Stimulated activated CD4-positive, alpha-beta T cell treated with anti-CD3 and anti-CD28 coated beads, Interleukin-12 subunit alpha, Interleukin-12 subunit beta, amount 100 ng/mL, for 48 hours (primary cell): ENCODE measurements at places on chromosomes 11 and 22.

GRCh38 chr11:30863209-30863608, 277.1 kb upstream of the MPPED2 start:
- no peak for DNase-seq

- peak; percentile 22 for DNase-seq
Measured at GRCh38 chr22:32723643-32724042, 77.9 kb upstream of the TIMP3 start.

DNA sequence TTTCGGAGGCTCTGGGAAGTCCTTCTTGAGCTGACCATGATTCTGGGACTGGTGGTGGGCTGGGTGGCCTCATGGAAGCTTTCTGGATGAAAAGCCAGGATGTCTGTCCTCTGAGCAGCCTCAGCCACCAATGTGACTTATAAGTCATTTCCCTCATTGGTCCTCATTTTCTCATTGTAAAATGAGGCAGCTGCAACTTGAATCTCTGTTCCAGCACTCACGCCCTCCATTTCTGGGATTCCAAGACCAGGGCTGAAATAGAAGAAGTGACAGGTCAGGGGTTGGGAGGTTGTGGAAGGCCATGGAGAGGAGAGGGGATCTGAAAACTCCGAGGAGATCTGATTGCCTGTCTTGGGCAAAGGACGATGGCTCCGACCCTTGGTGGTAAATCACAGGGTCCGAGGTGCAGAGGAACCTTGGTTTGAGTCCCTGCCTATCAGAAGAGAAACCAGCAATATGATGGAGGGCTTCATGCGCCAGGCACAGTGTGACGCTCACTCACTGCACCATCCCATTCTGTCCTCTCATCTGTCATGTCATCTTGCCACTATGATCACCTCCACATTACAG, 38.3 kb downstream of the TSPAN18 start:
- DNase-seq = no peak

GRCh38 chr11:64759722-64760719, at the start of gene PYGM:
PYGM (minus strand) TSS chr11:64759974; CDS start chr11:64759898, 76 bp downstream.
- no peak for DNase-seq

DNA sequence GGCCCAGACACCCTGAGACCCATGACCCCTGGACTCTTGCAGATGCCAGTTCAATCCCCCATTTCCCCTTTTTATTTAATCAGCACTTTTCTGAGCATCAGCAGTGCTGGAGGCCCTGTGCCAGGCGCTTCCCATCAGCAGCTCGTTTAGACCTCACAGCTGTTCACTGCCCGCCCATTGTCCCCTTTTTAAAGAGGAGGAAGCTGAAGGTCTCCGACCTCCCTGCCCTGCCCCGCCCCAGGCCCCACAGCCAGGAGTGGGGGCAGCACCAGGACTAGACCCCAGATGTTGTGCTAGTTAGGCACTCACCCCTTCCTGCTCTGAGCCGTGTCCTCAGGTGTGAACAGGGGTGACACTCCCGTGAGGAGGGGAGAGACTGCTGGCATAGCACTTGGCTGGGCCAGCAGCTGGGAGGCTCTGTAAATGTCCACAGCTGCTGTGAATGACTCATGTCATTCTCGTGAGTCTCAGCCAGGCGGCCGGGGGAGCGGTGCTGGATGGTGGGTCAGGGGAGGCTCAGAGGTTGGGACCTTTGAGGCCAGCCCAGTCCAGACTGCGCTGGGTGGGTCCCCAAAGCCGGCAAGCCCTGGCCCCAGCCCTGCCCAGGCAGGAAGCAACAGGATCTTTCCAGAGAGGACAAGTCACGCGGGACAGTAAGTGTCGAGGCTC, 19.9 kb downstream of the EMID1 start:
- DNase-seq = no peak

- DNase-seq = no peak
Measured at GRCh38 chr22:19984851-19985811, 31.5 kb downstream of the ARVCF start.

DNA sequence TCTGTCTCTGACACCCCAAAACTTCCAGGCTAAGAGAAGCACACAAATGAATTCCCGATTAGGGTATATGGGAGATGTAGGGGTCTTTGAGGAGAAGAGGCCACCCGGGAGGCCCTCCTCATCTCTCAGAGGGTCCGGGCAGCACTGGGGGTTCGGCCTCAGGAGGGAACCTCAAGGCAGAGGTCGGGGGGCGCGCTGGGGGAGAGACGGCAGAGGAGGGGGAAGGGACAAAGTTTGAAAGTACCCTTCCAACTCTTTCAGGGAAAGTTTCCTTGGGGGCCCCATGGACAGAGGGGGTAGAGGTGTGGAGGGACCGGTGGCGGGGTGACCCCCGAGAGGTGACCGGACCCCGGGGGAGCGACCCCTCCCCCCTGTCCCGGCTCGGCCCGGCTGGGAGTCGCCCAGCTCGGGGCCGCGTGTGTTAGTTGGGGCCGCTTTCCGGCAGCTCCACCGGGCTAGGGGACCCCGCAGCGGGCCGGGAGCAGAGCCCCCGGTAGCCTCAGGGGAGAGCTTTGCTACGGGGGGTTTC, 3.3 kb upstream of the GCAT start:
- no peak for DNase-seq

GRCh38 chr22:36900225-36900624, 13.2 kb upstream of the CSF2RB start:
- DNase-seq = no peak

DNA sequence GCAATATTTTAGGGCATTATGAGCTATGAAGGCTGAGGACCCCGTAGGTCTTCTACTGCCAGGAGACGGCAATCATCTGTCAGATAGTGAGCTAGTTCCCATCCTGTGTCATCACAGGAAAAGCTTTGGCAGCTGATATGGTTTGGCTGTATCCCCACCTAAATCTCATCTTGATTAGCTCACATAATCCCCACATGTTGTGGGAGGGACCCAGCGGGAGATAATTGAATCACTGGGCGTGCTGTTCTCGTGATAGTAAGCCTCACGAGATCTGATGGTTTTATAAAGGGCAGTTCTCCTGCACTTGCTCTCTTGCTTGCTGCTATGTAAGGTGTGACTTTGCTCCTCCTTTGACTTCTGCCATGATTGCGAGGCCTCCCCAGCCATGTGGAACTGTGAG, 18.1 kb downstream of the CSRP3 start:
- DNase-seq = no peak

DNA sequence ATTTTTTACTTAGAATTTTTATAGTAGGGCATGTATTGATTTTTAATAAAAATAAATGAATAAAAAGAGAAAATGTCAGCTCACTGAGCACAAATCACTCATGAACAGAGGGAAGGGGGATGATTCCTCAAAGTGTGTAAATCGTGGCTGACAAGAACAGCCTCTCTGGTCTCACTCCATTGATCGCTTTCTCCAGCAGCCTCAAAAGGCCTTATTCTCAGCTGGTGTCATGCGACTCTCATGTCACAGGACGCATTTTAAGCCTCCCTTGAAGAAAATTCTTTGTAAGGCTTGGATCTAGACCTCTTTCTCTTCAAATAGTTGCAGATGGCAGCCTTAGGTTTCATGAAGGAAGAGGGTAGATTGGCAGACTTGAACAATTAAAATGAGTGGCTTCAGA, 33.9 kb upstream of the SLC5A12 start:
- no peak for DNase-seq

GRCh38 chr11:123304828-123305466, 109.9 kb upstream of the CLMP start:
- no peak for DNase-seq

GRCh38 chr11:22474616-22475015, 136.4 kb downstream of the SLC17A6 start:
- DNase-seq = no peak

GRCh38 chr11:131579932-131580387, 209.5 kb downstream of the NTM start:
- DNase-seq = no peak

DNA sequence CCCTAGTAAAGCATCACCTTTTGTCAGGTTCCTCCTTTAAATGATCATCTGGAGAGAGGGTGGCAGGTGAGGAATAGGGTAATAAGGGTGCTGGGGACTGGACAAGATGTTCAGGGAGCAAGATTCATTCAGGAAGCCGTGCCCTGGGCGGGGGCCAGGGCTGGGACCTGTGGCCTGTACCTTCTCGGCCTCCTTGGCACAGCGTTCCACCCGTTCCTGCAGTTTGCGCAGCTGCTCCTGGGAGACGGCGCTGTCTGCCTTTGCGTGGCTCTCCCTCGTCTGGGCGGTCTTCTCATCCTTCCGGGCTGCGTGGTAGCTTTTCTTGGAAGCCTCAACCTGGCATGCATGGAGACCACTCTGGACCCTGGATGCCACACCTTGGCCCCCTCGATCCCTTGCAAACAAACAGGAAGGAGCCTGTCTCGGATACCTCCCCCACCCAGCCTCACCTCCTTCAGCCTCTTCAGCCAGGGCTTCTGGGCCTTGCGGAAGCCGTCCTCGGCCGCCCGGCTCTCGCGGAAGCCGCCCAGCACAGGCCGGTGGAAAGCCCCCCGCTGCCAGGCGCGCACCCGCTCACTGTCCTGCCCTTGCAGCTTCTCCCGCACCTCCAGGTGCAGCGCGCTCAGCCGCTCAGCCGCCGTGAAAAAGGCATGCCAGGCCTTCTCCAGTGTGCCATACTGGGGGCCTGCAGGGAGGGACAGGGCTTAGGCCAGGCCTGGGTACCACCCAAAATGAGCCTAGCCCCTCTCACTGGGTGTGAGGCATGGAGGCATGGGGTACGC, 3.5 kb upstream of the ARFGAP2 start:
- no peak for DNase-seq

DNA sequence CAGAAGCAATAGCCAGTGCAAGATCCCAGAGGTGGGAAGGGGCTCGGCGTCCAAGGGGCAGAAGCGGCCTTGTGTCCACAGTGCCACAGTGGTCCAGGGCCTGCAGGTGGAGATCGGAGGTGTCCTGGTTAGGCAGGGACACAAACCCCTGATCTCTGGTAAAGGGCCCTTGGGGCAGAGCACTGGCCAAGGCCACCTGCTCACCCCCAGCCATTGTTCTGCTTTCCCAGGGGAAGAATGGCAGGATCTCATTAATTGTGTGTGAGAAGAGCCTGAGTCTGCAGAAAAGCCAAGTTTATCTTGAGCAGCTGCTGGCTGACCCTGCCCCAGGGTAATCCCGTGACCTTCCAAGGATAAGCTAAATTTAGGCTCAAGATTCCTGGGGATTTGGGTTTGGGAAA, 3.1 kb upstream of the CLDN5 start:
- no peak for DNase-seq

DNA sequence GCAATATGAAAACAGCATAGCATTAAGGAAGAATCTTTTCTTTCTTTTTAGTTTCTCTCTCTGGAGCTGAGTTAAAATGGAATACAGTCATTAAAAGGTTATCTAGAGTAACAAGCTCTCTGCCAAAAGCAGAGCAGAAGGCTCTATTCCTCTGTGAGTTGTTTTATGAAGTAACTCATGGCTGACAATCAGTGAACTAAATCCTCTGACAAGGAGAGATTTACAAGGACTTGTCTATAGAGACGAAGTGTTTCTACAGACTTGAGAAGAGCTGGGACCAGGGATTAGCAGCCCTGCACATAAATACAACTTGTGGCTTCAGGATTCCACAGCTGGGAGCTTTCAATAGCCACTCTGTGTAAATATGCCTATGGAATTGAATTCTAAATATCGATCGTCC, 192.5 kb upstream of the RAG2 start:
- DNase-seq = no peak

DNA sequence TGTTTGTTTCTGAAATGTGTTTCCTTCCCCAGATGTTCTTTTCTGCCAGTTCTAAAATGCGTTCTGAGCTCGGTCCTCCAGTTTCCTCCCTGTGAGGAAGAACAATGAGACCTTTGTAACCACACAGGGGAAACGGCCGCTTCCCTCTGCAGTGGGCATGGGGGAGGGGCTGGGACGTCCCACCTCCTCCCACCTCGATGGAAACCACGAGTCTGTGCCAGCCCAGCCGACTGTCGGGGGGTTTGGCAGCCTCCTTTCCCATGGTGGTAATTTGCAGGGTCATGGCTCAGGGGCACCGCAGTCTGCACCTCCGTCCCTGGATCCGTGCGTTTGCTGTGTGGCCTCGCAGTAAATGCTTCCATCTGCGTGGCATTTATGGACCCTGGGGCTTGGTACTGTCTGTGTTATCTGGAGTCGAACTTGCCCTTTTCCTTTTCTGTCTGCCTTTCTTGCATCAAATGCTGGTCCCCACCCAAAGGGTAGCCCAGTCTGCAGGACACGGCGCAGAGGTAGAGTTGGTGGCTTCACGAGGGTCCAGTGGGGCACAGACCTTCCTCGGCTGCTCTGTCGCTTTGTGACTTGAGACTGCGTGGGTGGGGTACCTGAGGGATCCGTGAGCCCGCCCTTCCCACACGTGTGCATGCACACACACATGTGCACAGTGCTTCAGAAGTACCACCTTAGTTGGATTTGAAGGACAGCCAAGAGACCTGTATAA, 16.1 kb downstream of the LRP5 start:
- no peak for DNase-seq

- DNase-seq = no peak
Measured at GRCh38 chr11:113272281-113272680, 42.1 kb upstream of the TTC12 start.

GRCh38 chr11:76962583-76963416, 71.4 kb upstream of the B3GNT6 start:
- DNase-seq = no peak

- no peak for DNase-seq
Measured at GRCh38 chr11:44368886-44369285, 58.9 kb upstream of the ALX4 start.

DNA sequence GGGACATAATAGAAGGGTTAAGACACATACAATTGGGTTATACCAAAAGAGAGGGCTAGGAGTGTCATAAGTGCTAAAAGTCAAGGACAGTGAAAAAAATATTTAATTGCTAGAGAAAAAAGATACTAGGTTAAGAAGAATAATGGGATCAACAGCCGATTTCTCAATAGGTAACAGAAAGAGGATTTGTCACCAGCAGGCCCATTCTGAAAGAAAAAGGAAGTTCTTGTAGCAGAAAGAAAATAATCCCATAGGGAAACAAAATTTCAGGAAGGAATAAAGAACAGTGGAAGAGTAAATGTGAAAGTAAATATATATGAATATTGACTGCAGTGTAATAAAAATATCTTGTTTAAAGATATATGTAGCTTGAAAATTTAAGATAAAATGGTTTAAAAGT, 43.3 kb upstream of the ADORA2A start:
- DNase-seq = no peak

- no peak for DNase-seq
Measured at GRCh38 chr11:64879244-64879900, 951 bp upstream of the EHD1 start.

- no peak for DNase-seq
Measured at GRCh38 chr11:1292644-1293618, 16.5 kb downstream of the TOLLIP start.
